ENCODE measurements at places on chromosomes 1 and 21.

DNA sequence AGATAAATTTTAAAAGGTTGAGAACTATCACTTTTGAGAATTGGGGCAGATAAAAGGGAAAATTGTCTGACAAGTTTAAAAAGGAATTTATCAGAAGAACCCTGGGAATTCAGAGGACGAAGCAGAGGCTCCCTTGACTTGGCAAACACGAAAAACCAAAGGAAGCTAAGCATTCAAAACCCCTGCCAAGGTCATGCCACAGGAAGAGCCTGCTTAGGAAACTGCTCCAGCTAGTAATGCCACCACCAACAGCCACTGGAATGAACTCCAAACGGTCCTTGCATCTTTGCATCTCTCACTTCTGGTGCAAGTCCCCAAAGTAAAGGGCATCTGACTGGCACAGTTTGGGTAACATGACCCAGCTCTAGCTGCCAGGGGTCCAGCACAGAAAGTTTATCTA, 7.2 kb downstream of the GPBP1L1 start:
- DNase-seq = no peak

GRCh38 chr1:82299656-82300055, 498.9 kb downstream of the ADGRL2 start:
- DNase-seq = no peak

- no peak for DNase-seq
These were observed 16.7 kb downstream of the STYXL2 start for GRCh38 chr1:167110586-167110985.

- peak; percentile 78 for DNase-seq
These were observed 132.9 kb downstream of the RHOU start for GRCh38 chr1:228867951-228868730.

GRCh38 chr1:6128276-6129081, 51.6 kb downstream of the CHD5 start:
- DNase-seq = no peak

DNA sequence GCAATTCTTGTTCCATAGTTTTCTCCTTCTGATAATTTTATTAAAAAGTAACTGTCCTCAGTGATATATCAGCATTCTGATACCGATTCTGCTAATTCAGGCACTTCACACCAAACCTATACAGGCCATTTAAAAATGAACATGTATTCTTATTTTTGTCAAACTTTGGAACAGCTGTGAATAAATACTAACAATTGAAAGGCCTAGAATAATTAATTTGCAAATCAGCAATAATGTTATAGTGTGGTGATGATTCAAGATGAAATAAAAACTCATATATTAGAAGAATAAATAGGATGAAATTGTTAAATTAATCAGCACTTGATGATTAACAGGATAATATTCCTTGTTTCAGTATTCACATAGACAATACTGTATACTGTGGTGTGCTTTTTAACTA, 9.9 kb downstream of the CDKN2C start:
- peak; percentile 88 for DNase-seq

GRCh38 chr1:239909898-239910297, 181.8 kb upstream of the FMN2 start:
- no peak for DNase-seq

- DNase-seq = no peak
These were observed 10.0 kb upstream of the DNMT3L start for GRCh38 chr21:44271558-44272283.

DNA sequence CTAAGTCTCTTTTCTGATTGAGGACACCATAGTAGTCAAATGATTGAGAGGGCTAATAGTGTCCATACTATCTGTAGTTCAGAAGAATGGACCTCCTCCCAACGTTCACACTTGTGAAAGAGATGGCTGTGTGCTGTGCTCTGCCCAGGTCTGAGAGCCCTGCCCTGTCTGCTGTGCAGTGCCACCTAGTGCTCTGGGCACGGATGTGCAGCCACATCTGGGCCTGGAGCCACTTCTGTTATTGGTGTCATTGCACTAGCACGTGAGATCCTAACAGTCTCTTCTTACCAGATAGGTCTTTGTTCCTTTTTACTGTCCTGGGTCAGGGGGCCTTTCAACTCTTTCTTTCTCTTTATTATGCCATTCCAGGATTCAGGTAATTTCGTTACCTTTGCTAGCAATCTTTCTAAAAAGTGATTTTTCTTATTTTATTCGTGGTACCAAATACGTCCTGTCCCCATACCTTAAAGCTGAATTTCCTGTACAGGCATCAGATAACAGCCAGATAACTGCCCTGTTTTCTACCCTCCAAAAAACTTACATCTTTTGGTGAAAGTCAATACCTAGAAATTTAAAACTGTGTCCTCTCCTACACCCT, 21.7 kb downstream of the INTS3 start:
- DNase-seq = peak; percentile 72

DNA sequence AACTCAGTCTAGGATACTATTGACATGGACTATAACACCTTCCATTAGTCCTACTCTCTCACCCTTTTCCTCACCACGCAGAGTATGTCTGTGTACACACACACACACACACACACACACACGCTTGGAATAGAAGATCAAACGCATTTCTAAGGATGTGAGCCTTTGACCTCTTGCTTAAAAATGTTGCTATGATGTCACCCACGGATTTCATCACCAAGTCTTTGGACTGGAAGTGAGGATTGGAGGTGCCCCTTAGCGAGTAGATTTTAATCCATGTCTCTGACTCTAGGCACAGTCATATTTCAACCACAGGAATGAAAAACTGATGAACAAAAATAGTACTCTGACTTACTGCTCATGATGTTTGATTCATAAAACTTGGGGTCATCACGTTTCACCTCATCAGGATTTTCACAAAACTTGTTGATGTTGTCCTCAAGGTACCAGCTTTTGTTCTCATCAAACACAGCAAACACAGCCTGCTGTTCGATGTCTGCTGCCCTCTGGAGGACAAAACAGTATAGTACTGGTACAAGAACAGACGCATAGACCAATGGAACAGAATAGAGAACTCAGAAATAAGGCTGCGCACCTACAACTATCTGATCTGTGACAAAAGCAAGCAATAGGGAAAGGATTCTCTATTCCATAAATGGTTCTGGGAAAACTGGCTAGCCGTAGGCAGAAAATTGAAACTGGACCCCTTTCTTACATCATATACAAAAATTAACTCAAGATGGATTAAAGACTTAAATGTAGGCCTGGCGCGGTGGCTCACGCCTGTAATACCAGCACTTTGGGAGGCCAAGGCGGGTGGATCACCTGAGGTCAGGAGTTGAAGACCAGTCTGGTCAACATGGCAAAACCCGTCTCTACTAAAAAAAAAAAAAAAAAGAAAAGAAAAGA, 39.9 kb downstream of the F5 start:
- peak; percentile 5 for DNase-seq

DNA sequence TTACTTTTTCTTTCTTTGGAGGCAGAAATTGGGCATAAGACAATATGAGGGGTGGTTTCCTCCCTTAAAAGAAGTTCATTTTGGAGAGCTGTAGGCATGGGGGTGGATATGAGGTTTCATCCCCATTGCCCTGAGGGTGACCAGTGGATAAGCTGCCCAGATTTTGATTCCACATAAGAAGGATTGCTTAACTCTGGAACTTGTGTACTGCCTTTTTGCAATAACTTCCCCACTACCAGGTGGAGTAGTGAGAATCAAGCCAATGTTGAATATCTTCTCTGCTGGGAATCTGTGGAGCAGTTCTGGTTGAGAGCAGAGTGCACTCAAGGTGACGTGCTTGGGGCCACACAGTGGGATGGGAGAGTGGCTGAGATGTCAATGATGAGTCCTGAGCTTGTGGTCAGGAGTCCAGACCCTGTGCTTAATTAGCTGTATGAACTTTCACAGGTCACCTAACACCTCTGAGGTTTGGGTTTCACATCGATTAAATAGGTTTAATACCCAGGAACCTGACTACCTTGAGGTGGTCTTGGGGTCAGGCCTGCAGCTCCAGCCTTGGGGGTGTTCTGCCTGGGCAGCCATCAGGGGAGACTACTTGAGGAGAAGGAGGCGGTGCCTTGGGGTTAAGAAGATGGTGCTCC, 152.9 kb downstream of the FCRL5 start:
- DNase-seq = no peak

GRCh38 chr1:61149010-61149860, 66.9 kb downstream of the NFIA start:
- DNase-seq = no peak

- DNase-seq = no peak
These were observed 42.9 kb downstream of the CAPZB start for GRCh38 chr1:19442154-19443096.

DNA sequence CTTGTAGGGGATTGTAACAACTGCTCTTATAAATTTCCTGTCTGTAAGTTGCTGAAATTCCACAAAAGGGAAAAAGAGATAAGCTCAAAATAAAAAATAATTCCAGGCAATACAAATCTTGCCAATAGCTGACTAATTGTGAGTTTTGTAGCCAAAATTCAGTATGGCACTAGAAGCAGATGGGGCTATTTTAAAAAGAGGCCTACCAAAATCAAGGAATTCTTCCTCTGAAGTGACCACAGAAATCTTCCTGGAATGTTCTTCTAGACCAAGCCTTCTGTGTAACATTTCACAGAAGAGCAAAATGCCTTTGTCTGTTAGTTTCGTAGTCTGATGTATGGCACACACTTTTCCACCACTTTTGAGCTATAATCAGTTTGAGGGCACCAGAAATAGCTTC, 127.6 kb downstream of the CYYR1 start:
- DNase-seq = no peak

DNA sequence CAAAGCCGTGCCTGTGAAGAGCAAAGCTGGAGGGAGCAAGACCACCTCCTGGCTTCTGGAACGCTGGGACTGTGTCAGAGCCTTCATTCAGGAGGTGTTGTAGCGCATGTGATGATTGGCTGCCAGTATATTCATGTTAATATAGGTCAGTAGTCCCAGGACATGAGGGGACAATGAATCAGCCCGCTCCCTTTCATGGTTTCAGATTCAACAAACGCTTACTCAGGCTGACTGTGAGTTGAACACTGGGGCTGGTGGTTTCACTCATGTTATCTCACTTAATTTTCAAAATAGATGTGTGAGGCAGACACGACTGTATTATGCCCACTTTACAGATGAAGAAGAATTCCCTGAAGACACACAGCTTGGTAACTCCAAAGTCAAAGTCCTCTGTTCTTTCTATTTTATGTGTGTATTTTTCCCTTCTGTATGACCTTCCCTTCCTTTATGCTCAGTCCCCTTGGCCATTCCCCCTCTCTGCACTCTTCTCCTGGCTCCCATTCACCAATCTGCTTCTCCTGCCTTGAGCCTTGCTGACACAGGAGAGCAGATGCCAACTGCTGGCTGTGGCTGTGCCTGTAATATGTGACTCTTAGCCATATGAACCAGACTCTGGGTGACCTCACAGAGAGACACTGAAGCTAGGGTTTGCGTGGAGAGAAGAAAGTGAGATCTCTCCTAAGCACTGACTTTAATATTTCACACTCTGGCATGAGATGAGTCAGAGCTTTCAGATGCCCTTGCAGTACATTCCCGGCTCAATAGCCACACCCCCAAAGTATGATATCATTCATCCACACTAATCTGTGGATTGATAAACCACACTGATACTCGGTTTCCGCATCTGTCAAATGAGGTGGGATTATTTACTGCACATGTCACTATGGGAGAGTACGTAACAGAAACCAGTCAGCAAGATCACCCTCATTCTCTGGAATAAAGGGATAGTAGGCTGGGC, 31.4 kb upstream of the KIRREL1 start:
- no peak for DNase-seq

DNA sequence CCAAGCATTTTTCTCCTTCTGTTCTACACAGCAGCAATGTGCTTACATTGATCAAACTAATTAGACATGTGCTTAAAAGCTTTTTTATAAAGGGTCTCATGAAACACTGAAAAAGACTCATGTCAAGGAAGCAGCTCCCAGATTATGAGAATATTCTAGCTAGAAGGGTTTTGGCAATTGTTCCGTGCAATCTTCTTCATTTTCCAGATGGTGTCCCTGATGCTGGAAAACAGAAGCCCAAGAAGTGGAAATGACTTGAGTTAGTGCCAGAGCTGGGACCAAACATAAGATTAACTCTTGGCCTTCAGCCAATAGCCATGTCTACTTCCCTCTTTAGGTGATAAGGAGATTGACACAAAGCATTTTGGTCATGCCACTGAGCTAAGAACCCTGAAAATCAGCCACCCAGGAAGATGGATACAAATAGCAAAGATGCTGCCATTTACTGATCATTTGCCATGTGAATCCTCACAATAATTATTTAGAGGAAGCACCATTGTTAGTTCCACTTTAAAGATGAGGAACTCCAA, 110.8 kb downstream of the MATN1 start:
- DNase-seq = no peak

DNA sequence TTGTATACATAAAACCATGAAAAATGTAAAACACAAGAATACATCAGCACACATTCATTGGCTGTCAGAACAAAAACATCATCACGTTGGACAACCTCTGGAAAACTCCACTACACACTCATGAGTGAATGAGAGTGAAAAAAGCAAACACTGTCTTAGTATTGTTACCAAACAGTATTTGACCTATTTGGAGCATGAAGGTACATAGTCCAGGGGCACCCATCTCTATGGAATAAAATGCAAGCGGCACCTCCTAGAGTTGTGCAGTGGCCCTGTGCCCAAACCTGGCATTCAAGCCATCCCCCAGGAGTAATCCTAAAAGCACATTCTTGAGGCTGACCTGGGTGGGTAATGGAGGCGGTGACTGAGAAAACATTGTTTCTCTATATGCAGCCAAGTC, 67.0 kb upstream of the SOD1 start:
- no peak for DNase-seq

- no peak for DNase-seq
These were observed 48.7 kb downstream of the IVNS1ABP start for GRCh38 chr1:185268352-185268751.

GRCh38 chr1:227542153-227543120, 20.9 kb upstream of the ZNF678 start:
- DNase-seq = peak; percentile 36

DNA sequence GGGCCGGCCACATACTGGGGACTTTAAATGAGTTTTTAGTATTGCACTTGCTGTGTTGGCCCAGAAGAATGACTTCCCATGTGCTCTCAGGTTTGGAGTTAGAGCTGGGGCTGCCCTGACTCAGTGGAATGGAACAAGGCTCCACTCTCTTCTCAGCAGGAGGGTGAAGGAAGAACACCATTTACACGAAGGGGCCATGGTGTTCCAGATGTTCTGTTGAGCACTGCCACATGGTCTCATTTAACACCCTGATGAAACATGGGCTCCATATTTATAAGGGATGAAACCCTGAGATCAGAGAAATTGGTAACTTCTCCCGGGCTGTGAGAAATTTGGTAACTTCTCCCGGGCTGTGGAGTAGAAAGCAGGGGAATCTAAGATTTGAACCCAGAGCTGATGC, 5.8 kb downstream of the PYCR2 start:
- DNase-seq = no peak

Data from NCI-H2029 treated with DMSO at 0.1 percent for 48 hours (cell line).